Activated effector memory CD4-positive, alpha-beta T cell treated with anti-CD3 and anti-CD28 coated beads, Interleukin-2, amount 50 U/mL, for 16 hours (primary cell): ENCODE measurements at places on chromosomes 2 and 18.

DNA sequence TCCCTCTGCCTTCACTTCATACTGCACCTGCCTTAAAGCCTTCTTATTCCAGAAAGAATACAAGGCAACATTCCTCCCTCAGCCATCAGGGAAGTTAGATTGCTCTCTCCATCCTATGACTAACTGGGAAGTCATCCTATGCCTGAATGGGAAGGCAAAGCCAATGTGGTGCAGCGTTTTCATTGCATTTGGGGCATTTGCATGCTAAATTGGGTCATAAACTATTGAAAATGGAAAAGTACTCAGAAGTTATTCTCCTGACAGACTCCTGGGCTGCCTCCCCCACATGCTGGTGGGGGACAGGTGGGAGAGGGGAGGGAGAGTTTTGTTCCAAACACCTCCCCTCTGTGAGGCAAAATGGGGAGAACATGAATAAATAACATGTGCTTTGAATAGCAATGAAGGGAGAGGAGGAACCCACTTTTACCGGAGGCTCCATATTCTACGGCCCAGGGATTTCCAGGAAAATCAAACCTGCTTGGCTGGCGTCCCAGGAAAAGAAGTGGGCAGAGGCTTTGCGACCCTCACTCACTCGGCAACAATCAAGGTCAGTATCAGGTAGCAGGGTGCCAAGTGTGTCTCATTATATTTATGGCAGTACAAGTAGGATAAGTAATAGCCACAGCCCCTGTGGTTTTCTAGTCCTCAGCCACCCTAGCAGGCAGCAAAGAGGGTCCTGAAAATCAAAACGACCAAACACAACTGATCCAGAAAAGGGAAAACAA lies 84.1 kb downstream of the BOD1L2 start:
- no peak for DNase-seq

DNA sequence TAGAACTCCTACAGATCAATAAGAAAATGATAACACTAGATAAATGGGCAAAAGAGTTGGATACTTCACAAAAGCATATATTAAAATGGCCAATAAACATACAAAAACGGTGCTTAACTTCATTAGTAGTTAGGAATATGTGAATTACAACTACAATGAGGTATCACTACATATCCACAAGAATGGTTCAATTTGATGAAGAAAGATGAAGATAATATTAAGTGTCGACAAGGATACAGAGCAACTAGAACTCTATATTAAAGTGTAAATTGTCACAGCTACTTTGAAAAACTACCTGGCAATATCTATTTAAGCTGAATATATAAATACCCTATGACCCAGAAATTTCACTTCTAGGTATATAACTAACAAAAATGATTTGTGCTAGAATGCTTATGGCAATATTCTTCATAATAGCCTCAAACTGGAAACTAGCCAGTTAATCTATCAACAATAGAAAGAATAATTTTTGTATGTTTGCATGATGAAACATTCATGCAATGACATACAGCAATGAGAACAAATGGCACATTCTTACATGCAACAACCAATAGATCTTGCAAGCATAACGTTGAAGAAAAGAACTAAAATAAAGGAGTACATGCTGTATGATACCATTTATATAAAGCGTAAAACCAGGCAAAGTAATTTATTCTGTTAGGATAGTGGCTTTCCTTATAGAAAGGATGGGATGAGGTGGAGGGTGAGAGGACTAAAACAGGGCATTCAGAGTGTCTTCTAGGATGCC lies 290.2 kb upstream of the SESTD1 start:
- no peak for DNase-seq

- no peak for DNase-seq
Measured at GRCh38 chr18:6960656-6961055, 156.9 kb downstream of the LAMA1 start.

GRCh38 chr2:15311201-15311907 lies 249.8 kb downstream of the NBAS start:
- no peak for DNase-seq

GRCh38 chr2:155298001-155298400 lies 599.5 kb downstream of the KCNJ3 start:
- no peak for DNase-seq

DNA sequence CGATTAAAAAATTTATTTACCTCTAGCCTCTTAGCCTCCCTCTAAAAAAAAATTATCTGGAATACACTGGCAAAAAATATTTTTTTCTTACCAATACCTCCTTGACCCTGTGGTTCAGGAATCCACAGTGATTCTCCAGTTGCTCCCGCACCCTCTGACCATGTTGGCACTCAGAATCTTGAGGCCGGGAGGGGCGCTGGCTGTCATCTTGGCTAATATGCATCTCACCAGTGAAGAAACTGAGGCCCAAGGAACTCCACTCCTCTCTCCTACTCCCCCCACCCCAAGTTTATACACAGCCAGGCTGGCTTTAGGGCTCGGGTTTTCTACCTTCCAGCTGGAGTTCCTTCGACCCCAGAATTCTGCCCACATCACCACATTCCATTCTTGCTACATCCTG lies 97.8 kb upstream of the THOC1 start:
- no peak for DNase-seq

DNA sequence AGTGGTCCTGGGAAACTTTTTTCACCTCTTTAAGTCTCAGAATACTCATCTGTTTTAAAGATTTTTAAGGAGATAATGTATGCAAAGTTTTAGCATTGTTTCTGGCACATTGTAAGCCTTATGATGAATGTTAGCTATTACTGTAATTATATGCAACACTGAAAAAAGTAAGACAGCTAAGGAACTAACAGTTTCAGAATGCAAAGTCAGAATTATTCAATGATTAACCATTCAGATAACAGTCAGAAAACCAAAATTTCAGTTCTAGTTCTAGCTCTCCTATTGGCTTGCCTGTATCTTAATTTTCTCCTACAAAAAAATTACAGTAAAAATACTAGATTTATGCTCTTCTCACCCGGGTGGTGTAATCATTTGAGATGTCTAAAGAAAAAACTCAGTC lies 101.1 kb downstream of the SLC4A10 start:
- no peak for DNase-seq

GRCh38 chr2:1082456-1083205 lies 132.0 kb downstream of the SNTG2 start:
- no peak for DNase-seq

DNA sequence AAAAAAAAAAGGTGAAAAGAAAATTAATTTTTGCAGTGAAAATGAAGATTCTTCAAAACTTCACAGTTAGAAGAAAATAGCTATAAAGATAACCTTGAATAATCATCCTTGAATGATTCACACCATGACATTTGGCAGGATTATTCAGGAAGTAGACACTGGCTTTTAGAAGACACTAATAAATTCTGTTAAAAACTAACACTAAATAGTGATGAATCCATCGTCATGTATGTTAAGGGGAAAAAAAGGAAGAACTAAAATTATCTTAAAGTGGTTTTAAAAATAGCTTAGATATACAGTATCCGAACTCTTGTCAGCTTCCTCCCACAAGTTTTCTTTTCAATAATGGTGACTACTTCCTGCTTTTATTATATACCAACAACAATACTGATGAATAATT lies 10.2 kb downstream of the USP37 start:
- no peak for DNase-seq

DNA sequence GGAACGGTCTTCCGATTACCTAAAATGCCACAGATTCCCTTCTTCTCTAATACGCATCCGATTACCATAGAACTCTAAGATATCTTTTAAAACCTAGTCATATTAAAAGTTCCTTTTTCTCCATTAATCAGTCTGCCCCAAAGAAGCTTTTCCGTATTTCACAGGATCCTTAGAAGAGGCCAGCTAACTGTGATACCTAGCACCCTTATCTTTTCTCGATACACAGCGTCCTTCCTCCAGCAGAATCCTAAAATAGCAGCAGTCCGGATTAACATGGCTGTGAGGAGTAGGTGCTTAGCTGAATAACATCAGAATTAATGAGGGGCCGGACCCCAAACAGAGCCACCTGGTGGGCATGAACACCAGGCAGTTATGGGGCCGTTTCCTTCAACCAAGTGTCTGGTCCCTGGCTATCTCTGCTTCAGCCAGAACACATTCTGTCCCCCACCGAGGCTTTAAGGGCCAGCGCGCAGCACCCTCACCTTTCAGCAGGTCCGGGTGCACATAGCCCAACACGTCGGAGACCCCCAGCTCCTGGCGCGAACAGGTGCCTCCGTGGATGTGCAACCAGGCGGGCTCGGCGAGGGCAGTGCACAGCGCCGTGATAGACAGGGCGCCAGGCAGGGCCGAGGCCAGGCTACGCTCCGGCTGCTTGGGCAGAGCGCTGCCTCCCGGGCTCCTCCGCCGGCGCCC lies 995 bp downstream of the TMEM127 start:
- DNase-seq, result no peak

GRCh38 chr2:174840436-174840835 lies 76.2 kb upstream of the CHRNA1 start:
- DNase-seq, result no peak

DNA sequence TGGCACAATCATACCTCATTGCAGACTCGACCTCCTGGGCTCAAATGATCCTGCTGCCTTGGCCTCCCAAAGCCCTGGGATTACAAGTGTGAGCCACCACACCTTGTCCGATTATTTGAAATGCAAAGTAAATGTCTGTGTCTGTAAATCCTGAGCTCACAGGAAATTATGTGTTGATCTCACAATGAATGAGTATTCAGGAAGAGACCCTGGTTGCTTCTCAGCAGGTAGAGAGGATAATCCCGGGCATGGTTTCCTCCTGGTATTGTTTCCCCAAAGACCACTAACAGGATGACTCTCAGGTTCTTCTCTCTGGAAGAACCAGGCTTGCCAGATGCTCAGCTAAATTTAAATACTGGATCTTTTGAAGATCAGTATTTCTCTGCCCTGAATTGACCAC lies 147.6 kb downstream of the LDLRAD4 start:
- DNase-seq, result no peak

DNA sequence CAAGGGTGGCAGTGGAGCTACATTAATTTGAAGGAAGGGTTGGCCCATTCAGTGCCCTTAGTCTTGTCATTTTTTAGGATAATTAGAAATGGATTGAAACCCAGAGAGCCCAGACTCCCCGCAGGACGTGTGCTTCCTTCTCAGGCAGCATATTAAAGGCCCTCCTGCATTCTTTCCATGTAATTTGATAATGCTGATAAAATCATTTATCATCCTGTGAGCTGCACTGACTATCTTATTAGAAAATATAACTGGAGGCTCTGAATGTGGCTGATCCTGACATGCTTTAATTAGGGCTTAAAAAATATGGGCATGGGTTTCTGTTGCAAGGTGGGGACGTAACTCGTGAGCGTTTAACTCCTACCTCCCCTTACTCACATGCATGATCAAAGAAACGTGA lies 148.1 kb downstream of the ACKR3 start:
- DNase-seq, result no peak

GRCh38 chr2:207136874-207137273 lies 28.9 kb downstream of the KLF7 start:
- no peak for DNase-seq

- no peak for DNase-seq
Measured at GRCh38 chr2:62536873-62537547, 31.0 kb upstream of the TMEM17 start.

GRCh38 chr2:192162392-192163042 lies 32.2 kb downstream of the TMEFF2 start:
- DNase-seq, result peak; percentile 81

GRCh38 chr2:54149638-54150441 lies 34.4 kb downstream of the ACYP2 start:
- no peak for DNase-seq

- no peak for DNase-seq
Measured at GRCh38 chr2:24024996-24025663, 15.2 kb downstream of the MFSD2B start.

DNA sequence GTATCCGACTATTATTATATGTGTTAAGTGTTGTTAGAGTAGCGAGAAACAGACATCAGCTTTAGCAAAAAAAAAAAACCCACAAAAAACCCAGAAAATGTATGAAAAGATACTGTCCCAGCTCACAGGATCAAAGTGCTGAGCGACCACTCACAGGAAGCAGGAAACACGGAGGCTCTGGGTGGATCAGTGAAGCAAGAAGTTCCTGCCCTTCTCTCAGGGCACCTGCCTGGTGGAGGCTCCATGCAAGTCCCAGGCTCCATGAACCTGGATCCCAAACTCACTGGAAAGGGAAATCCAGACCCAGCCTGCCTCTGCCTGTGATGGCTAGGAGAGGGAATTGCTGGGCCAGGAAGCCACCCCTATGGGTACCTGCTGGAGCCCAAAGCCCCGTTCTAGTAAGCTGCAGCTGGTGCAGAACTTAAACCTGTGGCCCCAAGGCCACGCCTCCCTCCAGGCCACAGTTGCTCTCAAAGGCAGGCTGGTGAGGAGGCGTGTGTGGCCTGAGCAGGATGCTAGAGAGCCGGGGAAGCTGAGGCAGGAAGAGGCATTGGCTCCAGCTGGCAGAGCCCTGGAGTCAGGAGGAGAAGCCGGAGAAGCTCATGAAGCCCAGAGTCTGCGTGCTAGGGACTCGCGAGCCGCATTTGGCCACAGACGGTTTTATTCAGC lies 63.5 kb upstream of the TAF1B start:
- peak; percentile 81 for DNase-seq

DNA sequence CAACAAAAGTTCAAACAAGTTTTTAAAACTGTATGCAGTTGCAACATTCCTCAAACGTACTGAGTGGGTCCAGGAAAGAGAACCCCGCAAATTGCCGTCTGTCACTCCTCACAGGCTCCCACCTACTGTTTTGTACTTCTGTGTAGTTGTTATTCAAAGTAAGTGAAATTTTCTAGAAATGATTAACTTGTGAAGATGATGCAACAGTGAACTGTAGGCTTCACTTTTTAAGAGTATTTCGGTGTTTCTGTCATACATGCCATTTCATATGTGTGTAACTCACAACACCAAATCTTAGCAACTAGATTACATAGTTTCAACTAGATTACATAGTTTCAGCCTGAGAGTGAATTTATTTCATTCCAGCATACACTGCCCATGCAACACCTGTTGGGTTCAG lies 226.0 kb upstream of the TANK start:
- DNase-seq, result no peak

- DNase-seq, result no peak
Measured at GRCh38 chr18:63511285-63511684, 30.9 kb upstream of the SERPINB12 start.

- no peak for DNase-seq
Measured at GRCh38 chr18:76479351-76480238, 15.4 kb downstream of the ZNF516 start.

- DNase-seq, result no peak
Measured at GRCh38 chr2:174717916-174718315, 46.4 kb downstream of the CHRNA1 start.

DNA sequence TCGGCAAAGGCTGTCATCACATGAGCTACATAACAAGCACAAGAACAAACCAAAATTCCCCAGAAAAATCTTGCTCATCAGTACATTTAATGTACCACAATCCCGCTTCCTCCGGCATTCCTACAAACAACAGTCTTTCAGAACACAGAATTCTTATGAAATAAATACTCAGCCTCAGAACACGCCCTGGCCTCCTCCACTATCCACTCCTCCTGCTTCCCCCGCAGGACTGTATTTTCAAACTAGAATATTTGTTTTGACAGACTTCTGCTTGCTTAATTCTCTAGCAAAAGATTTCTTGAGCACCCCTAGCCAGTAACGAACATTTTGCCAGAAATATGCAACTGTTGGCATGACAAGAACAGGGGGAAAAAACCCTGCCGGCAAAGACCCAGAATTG lies 131.2 kb downstream of the THADA start:
- no peak for DNase-seq
